ENCODE measurements at places on chromosomes 7 and 10.

GRCh38 chr7:126728967-126729366 lies 523.8 kb downstream of the GRM8 start:
- no peak for DNase-seq

DNA sequence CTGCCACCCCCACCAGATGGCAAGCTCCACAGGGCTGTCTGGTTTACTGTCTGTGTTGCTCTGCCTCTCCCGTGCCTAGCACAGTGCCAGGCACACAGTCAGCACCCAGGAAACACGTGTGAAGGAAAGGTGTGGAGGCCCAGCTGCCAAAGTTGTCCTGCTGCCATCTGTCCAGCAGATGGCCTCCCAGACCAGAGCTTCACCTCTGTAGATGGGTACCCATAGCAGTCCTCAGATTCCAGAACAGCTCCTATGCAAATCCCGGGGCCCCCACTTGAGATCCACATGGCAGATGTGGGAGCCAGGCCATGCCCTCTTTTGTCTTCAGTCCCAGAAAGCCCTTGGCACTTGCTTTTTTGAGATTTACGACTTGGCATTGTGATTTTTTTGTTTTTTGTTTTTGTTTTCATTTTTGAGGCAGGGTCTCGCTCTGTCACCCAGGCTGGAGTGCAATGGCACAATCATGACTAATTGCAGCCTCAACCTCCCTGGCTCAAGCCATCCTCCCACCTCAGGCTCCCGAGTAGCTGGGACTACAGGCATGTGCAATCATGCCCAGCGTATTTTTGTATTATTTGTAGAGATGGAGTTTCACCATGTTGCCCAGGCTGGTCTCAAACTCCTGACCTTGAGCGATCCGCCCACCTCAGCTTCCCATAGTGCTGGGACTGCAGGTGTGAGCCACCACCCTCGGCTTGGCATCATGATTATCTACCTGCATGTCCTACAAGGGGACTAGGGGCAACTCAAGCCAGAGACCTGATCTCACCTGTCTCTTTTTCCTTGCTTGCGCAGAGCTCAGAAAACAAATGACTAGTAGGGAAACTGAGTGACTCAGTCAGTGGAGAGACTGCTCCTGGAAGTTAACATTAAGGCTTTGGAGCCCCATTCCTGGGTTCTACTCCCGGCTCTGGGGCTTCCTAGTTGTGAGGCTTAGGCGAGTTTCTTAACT lies 16.9 kb upstream of the PALD1 start:
- peak; percentile 57 for DNase-seq

- DNase-seq, result no peak
Observed at GRCh38 chr7:105364684-105365083, 24.0 kb downstream of the SRPK2 start.

- no peak for DNase-seq
Observed at GRCh38 chr10:113982769-113983168, 60.9 kb upstream of the ADRB1 start.

DNA sequence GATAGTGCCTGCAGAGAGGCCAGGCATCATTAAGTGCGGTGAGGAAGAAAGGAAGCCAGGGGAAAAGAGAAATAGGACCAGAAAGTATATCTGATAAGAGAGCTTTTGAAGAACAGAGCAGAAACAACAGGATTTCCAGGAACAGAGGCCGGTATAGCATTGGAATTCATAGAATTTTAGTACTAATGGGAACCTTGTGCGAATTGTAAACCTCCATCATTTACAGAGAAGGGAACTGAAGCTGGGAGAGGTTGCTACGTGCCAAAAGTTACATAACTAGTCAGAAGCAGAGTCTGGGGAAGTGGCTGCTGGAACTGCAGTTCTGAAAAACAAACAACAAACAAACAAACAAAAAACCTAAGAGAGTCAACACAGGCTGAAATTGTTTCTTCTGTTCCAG lies 5.4 kb upstream of the ZMYND11 start:
- DNase-seq, result no peak

GRCh38 chr7:66039094-66039670 lies 36.4 kb upstream of the ASL start:
- DNase-seq, result no peak

DNA sequence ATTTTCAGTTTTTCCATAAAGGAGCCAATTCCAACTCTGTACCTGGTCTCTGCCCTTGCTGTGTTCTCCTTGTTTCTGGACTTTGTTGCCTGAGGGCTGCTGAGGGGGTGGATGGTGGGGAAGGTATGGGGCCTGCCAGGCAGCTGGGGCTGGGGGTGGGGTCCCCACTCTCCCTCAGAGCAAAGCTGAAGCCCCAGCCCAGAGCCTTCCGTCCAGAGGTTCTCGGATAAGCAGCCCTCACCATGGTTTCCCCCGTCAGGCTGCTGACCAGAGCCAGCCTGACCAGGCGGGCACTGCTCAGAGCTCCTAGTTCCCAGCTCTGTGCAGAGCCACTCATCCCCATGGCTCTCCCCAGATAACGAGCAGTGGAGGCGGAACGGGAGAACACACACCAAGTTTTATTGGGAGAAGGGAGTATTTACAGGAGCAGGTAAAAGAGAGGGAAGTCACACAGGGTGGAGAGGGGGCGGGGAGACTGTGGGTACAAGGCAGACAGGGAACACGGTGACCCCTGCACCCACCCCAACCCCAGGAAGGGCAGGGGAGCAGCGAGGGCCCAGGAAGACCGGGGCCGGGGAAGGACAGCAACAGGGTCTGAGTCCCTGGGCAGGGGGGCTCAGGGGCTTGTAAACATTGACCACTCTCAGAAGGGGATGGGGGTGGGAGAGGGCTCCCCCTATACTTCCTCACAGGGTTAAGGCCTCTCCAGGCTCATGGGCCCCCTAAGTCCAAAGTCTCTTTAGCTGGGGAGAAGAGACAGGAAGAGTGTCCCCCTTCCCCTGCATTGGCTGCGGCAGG lies 5.8 kb downstream of the GNB2 start:
- no peak for DNase-seq

GRCh38 chr10:113006656-113007342 lies 56.8 kb downstream of the TCF7L2 start:
- DNase-seq, result no peak

DNA sequence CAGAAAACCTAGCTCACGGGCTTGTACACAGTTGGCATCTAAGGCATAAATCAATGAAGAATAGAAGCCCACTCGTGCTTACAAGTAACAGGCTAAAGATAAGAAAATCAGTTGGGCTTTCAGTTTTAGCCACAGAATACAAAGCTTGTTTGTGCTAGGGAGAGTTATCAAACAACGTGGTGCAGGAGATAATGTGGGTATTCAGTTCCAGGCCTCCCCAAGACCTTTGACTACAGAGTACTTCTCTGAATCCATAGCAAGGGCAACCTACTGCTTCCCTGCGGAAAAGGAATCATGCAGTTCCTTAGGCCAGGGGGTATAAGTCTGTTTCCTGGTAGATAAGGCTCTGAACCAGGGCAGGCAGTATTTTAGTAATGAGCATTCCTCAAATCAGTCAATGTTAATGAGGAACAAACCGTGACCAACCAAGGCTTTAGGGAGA lies 219.5 kb upstream of the CSTF2T start:
- DNase-seq, result no peak

GRCh38 chr10:74383642-74384041 lies 232.6 kb downstream of the ADK start:
- DNase-seq, result no peak

DNA sequence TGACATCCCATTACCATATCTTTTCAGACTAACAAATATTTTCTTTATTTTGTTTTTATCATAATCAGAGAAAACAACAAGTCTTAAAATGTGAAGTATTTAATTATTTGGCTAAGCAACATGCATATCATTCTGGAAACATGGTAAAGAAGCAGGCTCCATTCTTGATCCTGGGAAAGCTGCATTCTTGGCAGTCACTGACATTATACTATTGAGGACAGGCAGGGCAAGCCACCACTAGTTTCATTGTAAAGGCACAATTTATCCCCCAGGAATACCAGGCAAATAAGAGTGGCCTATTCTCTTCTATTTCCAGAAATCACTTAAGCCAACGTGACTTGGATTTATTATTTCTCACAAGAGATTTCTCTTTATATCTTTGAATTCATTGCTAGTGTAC lies 153.8 kb upstream of the AKR1E2 start:
- no peak for DNase-seq

DNA sequence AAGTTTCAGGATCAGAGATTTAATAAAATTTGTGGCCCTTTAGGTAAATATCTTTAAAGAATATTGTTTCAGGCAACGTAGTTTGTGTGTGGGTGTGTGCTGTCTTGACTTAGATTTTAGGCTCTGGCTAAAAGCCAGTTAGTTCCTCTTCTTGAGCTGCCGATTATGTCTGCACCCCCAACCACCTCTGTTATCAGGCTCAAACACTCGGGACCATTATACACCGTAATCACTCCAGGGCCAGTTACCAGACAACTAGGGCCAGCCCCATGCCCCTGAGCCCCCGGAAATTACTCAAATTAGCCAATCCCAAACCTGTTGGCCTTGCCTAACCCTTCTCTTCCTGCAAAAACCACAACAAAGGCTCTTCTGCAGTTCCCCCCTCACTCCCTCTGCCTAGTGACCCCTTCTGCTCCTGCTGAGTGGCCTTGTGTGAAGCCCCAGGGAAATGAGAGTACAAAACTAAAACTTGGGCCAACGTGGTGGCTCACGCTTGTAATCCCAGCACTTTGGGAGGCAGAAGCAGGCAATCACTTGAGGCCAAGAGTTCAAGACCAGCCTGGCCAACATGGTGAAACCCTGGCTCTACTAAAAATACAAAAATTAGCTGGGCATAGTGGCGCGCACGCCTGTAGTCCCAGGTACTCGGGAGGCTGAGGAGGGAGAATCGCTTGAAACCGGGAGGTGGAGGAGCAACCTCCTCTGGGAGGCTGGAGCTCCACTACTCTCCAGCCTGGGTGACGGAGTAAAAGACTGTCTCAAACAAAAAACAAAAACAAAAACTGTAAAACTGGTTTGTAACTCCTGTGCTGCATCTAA lies 9.2 kb upstream of the HNRNPF start:
- peak; percentile 32 for DNase-seq

DNA sequence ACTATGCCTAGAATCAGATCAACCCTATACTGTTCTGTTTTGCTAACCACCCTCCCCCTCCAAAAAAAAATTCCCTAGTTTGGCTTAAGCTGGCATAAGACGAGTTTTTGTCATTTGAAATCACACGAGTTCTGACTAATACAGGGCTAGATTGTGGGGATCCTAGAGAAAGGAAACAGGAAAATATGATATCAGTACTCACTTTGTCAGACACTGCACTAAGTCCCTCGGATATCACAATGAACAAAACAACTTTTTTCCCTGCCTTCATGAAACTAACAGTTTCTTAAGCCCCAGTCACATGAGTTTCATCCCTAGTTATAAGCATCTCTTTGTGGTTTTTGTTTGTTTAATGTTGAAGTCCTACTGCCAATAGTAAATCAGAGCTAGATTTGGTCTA lies 118.5 kb downstream of the ITGB8 start:
- DNase-seq, result no peak

- no peak for DNase-seq
Observed at GRCh38 chr7:37445064-37445723, 3.5 kb downstream of the ELMO1 start.

- DNase-seq, result no peak
Observed at GRCh38 chr7:155710031-155710430, 65.6 kb downstream of the RBM33 start.

DNA sequence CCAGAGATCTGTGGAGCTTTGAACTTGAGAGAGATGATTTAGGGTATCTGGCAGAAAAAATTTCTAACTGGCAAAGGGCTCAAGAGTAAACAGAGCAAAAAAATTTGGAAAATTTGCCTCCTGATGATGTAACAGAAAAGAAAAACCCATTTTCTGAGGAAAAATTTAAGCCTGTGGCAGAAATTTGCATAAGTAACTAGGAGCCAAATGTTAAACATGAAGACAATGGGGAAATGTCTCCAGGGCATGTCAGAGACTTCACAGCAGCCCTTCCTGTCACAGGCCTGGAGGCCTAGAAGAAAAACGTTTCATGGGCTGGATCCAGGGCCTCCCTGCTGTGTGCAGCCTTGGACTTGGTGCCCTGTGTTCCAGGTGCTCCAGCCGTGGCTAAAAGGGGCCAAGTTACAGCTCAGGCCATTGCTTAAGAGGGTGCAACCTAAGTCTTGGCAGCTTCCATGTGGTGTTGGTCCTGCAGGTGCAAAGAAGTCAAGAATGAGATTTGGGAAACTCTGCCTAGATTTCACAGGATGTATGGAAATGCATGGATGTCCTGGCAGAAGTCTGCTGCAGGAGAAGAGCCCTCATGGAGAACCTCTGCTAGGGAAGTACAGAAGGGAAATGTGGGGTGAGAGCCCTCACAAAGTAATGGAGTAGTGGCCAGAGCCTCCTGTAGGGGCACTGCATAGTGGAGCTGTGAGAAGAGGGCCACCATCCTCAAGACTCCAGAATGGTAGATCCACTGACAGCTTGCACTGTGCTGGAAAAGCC lies 8.1 kb downstream of the SEMA3D start:
- DNase-seq, result no peak

DNA sequence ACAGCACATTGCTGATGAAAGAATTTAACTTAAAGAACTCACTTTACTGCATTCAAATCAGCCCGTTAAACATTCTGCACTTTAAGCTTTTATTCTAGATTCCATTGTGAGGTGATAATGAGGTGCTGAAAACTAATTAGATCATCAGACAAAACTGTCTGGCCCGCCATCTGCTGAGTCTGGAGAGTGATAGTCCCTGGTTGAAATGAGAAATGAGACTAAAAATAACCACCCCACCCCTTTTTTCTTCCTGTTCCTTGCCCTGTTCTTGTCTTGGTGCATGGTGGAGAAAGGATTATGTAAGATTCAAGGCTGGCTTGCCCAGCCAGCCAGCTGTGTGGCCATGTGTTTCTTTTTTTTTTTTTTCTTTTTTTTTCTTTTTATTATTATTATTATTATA lies 277.0 kb upstream of the COBL start:
- no peak for DNase-seq

DNA sequence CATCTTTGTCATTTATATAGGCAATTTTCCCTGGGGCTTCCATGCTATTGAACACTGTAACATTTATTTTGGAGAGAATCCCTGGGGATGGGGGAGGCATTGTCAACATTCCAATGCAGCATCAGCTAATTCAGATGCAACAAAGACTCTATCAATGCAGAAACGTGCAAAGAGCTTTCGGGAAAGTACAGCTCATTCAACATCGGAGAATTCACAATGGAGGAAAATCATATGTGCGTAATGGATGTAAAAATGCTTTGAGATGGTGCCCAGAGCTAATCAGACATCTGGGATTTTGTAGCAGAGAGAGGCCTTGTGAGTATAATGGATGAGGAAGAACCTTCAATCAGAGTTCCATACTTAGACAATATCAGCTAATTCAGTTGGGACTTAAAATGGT lies 28.3 kb upstream of the FIS1 start:
- no peak for DNase-seq

GRCh38 chr10:34369120-34369519 lies 446.0 kb downstream of the PARD3 start:
- no peak for DNase-seq

DNA sequence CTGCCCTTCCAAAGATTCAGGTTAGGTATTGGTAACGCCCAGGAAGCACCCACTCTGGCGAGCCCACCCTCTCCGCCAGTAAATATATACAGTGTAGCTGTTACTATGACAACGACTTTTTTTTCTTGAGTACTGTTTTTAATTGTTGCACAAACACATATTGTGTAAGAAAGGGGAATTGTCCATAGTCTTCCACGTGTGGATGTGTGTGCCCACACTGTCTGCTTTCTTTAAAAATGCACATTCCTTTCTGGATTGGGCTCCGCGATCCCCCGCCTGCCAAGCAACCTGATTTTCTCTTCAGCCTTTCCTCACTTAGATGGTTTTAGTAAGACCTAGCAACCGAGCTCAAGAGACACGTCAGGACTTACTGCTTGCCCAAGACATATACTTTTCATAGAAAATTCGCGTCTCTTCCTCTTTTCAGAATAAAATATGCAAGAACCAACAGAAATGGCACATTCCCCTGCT lies 247.8 kb downstream of the EBF3 start:
- DNase-seq, result no peak
